Stimulated activated CD8-positive, alpha-beta memory T cell treated with anti-CD3 and anti-CD28 coated beads, Interleukin-4, amount 100 ng/mL, for 48 hours (primary cell): ENCODE measurements at places on chromosomes 1 and 21.

DNA sequence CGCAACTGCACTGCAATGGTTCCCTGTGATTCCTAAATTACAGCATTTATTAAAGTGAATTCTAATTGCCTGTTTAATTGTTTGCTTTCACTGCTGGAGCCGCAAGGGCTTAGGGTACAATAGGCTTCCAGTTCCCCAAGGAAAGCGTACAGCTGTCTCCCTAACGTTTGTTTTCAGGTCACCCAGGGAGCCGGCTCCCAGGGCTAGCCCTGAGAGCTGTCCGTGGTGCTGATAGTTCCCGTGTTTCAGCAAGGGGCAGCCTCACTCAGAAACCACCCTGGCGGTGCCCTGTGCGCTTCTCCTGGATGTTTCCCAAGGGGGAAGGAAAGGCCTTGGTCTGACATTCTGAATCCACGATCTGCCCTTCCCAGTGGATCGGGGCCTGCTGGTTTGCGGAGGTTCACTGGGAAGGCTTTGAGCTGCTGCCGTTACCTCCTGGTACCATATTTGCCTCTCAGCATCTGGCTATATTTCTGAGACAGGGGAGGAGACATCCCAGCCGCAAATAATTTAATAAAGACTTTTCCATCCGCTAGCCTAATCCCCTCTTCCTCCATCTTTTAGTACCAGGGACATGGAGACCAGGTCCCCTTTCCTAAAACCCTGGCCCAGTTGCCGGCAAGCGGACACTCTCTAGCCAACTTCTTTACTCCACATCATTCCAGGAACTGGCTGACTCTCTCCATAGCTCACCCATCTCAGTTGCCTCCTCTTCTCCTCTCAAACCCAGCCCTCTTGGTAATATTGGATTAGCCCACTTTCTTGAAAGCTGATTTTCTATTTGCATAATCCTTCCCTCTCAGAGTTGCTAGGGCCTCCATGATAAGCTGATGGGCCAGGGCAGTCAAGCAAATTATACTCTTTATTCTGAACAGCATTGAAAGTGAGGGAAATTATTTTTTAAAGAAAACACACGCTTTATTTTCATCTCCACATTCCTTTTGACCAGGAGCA, 149.0 kb downstream of the IGSF21 start:
- peak; percentile 56 for DNase-seq

- DNase-seq = no peak
Measured at GRCh38 chr1:32048440-32048839, 24.3 kb upstream of the TMEM39B start.

DNA sequence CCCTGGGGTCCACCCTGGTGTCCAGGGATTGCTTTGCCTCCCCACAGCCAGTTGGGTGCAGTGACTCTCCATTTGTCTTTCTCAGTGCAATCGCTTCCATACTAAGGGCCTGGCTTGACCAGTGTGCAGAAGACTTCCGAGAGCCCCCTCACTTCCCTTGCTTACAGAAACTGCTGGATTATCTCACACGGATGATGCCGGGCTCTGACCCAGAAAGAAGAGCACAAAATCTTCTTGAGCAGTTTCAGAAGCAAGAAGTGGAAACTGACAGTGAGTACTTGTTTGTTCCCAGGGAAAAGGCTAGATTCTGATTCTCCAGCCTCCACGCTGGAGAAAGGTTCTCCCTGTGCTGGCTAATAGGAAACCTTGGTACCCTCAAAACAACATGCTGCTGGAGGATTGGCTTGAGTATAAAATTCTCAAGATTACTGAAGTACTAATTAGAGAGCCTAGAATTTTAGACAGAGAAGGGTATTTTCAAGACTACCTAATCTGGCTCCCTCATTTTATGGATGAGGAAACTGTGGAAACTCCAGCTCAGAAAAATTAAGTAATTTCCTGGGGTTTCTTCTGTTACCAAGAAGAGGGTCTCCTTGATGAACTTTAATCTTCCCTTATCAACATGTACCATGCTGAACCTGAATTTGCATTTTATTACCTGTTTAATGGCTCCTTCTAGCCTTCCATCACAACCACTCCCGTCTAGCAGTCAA, 75.8 kb downstream of the RGL1 start:
- no peak for DNase-seq

- no peak for DNase-seq
Measured at GRCh38 chr1:228996281-228996680, 261.0 kb downstream of the RHOU start.

- no peak for DNase-seq
Measured at GRCh38 chr1:216173376-216173995, 249.8 kb downstream of the USH2A start.

- DNase-seq = no peak
Measured at GRCh38 chr1:107993920-107994319, 28.9 kb upstream of the VAV3 start.

DNA sequence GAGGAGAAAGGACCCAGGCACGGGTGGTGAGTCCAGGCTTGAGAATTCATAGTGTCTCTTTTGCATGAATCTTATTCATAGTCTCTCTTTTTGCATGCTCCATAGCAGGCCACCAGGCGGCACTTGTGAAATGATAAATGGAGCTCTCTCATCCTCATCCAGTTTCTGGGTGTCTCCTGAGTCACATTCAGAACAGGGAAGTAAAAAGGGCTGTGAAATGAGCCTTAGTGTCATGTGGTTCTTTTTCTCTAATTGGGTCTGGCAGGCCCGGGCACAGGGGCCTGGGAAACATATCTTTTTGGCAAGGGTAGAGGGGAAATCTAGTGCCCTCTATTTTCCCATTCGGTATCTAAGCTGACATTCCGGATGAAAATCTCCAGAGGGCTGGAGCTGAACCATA, 19.1 kb upstream of the NCF2 start:
- no peak for DNase-seq

DNA sequence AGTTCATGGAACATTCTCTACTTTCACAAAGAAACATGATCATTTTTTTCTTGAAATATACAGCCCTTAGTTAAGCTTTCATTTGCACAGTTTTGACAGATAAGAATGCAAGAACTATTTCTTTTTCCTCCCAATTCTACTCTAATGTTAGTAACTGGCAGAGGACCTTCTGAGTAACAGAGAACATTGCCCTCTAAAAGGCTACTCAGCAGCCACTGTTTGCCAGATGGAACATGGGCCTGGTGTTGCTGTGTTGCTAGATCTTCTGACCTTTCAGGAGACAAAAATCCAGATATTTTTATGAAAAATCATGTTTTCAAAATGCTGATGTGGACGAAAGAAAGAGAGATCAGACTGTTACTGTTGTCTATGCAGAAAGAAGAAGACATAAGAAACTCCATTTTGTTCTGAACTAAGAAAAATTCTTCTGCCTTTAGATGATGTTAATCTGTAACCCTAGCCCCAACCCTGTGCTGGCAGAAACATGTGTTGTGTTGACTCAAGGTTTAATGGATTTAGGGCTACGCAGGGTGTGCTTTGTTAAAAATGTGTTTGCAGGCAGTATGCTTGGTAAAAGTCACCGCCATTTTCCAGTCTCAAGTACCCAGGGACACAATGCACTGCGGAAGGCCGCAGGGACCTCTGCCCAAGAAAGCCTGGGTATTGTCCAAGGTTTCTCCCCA, 2.9 kb upstream of the PRDX6 start:
- no peak for DNase-seq

- DNase-seq = no peak
Measured at GRCh38 chr1:97668945-97669344, 251.9 kb downstream of the DPYD start.

- DNase-seq = no peak
Measured at GRCh38 chr1:164718821-164719220, 159.8 kb downstream of the PBX1 start.

GRCh38 chr1:114457675-114458236, 53.2 kb downstream of the TRIM33 start:
- DNase-seq = no peak

DNA sequence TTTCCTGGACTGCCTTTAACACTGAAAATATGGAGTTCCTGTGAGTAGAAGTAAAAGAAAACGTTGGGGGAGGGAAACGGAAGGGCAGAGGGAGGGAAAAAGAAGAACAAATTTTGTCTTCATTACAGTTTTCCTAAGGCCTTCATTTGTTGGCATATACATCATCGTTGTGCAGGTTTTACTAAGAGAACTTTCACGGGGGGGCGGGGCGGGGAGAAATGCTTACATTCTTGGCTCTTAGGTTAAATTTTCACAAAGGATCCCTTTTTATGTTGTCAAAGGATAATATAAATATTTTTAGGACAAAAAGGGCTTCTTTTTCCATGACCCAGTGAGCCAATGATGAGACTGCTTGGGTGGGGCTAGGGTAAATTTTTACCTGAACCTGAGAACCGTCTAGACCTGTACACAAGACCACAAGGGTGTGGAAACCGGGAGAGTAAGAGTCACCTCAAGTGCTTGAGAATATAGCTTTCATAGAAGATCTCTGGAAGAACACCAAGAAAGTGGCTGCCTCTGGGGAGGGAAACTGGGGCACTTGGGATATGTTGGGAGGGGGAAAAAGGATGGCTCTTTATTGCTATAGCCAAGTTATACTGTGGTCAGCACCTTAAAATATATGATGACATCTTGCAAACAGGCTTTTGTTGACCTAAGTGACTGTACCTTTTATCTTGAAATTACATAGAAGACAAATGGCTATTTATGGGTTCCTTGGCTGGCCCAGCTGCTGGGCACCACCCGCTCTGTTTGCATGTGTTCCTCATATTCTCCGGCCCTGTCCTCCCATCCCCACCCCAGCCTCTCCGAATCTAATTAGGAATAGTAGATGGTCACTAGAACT, 2.0 kb upstream of the UTP25 start:
- DNase-seq = no peak

GRCh38 chr1:111762332-111762731, 6.6 kb downstream of the DDX20 start:
- no peak for DNase-seq

- no peak for DNase-seq
Measured at GRCh38 chr1:9345922-9346321, 53.2 kb downstream of the SPSB1 start.
